ENCODE measurements at places on chromosomes 12 and 14. TPM values are rescaled to one million over a fixed set of nuclear protein-coding genes. Genes with fewer than 3 reads are reported as not detected.

Gene SERPINA1
- total RNA-seq, result 315 TPM

Gene PUS1
- 6.4 TPM for total RNA-seq

Gene MYO1H
- not detected for total RNA-seq

Gene MORN3
- 0.55 TPM for total RNA-seq

Gene GDF11
- total RNA-seq, result 0.58 TPM

Gene LUM
- total RNA-seq, result 486 TPM

Gene GCN1
- total RNA-seq, result 84.0 TPM

Gene C1R
- total RNA-seq, result 111 TPM

Gene SLC6A12
- not detected for total RNA-seq

Gene SIX6
- not detected for total RNA-seq

Gene ALDH1L2
- 2.6 TPM for total RNA-seq

Gene CEP128
- total RNA-seq, result 7.7 TPM

Gene CMKLR1
- total RNA-seq, result 2.0 TPM

Gene LBHD2
- total RNA-seq, result not detected

Measured in stomach (tissue), 19 donors.